Type B pancreatic cell (in vitro differentiated cells): ENCODE measurements at places on chromosomes 16 and 17. TPM values are rescaled to one million over a fixed set of nuclear protein-coding genes. Genes with fewer than 3 reads are reported as not detected.

DNA sequence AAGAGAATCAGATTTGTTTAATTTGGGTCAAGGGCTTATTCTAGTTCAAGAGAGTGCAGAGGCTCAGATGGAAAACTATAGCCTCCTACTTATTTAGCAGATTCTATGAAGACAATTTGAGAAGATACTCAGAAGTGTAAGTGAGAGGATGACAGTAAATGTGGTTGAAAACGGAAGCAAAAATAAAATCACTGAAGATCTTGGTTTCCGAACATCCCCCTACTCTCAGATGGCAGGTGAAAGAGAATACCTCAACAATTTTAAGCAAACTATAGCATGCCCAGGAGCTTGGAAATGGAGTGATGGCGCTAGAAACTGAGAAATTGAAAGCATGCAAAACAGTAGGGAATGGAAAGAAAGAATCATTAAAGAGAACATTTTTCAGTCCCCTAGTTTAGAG lies 705.5 kb upstream of the CDH8 start:
- DNase-seq, result no peak

DNA sequence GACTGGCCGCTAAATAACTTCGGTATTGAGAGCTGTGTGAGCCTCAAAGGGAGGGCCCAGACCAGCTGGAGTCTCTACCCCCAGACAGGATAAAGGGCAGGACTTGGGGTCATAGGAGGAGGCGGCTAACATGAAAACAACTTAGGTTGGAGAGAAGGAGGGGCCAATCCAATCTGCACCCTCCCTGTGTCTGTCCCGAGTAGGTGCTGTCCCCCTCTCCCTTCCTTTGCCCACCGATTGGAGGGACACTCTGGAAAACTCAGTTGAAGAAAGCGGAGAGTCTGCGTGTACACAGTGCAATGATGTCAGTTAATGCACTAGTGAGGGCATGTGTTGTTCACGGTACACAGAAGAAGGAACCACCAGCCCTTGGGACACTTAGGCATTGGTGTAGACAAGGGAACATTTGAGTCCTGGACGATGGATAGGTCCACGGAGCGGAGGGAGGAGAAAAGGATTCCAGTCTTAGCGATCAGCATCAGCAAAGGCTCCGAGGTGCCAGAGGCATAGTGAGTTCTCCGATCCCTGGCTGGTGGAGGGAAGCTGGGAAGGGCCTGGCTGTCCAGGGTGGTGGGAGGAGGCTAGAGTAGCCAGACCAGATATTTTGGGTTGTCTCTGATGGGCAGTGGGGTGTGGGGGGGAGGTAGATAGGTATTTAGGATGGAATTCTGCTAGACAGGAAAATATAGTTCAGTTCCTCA lies 761 bp downstream of the NOL3 start:
- no peak for DNase-seq

GRCh38 chr16:20868890-20869289 lies 31.3 kb downstream of the DCUN1D3 start:
- no peak for DNase-seq

DNA sequence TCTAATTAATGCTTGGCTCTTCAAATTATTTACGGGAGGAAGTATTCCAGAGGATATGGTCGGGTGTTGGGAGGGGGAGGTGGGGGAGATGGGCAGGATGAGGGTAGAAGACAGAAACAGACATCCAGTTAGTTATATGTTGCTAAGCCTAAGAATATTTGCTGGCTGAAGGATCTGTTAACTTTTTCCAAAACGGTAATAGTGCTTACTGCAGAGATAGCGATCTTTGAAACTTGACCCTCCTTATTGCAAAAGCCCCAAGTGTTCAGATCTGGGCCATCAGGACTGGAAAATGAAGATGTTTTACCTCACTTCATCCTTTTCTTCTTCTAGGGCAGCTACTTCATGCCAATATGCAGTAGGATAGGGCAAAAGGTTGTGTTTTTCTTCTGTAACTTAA lies 27.0 kb upstream of the MMD start:
- no peak for DNase-seq

GRCh38 chr16:177394-177822 lies 928 bp downstream of the HBA1 start:
- DNase-seq, result no peak

- DNase-seq, result no peak
Measured at GRCh38 chr17:2398655-2399571, 1.9 kb downstream of the MNT start.

GRCh38 chr17:72191921-72192799 lies 71.3 kb downstream of the SOX9 start:
- DNase-seq, result no peak

DNA sequence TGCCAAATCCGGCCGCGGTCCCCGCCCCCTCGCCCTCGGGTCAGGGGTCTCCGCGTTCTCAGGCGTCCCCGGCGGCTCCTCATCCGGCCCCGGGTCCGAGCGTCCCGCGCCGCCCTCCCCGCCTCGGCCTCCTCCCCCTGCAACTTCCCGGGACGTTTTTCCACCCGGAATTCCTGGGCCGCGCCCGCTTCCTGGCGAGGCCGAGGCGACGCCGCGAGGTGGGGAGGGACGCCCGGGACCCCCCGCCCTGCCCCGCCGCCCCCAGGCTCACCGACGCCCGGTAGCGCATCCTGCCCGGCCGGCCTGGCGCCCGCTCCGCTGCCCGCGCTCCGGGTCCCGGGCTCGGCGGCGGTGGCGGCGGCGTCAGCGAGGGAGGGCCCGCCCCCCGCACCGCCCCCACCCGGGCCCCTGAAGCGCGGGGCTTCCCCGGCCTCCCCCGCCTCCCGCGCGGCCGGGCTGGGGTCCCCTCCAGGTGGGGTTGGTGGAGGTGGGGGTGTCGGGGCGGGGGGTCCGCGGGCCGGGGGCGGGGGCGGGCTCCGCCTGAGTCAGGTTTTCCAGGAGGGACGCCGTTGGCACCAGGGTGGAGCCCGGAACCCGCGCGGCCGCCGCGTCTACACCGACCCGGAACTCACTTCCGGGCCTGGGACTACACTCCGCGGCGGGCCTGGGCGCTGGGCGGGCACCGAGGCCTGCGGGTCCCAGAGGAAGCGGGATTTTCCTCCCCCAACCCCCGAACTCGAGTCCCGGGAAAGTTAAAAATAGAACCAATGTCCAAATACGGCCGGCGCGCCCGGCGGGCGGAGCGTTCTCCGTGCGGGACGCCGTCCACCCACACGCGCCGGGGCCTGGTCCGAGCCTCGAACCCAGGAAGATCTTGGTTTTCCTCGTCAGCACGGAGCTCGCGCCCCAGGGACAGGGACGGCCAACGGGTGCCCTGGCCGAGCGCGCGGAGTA lies 6.8 kb downstream of the MYO1C start:
- no peak for DNase-seq

GRCh38 chr17:57622683-57623433 lies 122.2 kb downstream of the CCDC182 start:
- DNase-seq, result no peak

GRCh38 chr16:22764662-22765327 lies 49.2 kb upstream of the HS3ST2 start:
- DNase-seq, result no peak

DNA sequence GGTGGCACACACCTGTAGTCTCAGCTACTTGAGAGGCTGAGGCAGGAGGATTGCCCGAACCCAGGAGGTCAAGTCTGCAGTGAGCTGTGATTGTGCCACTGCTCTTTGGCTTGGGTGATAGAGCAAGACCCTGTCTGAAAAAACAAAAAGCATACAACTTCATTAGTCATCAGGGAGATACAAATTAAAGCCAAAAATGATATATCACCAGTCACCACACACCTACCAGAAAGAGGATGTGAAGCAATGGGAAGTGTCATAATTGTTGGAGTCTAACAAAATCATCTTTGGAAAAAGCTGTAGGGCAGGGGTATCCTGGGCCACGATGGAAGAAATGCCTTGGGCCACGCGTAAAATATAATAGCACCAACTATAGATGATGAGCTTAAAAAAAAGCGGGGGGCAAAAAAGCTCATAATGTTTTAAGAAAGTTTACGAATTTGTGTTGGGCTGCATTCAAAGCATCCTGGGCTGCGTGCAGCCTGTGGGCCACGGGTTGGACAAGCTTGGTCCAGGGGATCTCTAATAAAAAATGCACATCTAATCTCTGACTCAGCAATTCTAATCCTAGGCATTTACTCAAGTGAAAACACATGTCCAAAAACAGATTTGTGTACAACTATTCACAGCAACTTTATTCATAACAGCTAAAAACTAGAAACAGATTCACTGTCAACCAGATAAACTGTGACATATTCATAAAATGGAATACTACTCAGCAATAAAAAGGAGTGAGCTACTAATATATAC lies 65.9 kb downstream of the HIC1 start:
- no peak for DNase-seq

- DNase-seq, result no peak
Measured at GRCh38 chr16:81143921-81144471, 47.8 kb upstream of the GCSH start.

DNA sequence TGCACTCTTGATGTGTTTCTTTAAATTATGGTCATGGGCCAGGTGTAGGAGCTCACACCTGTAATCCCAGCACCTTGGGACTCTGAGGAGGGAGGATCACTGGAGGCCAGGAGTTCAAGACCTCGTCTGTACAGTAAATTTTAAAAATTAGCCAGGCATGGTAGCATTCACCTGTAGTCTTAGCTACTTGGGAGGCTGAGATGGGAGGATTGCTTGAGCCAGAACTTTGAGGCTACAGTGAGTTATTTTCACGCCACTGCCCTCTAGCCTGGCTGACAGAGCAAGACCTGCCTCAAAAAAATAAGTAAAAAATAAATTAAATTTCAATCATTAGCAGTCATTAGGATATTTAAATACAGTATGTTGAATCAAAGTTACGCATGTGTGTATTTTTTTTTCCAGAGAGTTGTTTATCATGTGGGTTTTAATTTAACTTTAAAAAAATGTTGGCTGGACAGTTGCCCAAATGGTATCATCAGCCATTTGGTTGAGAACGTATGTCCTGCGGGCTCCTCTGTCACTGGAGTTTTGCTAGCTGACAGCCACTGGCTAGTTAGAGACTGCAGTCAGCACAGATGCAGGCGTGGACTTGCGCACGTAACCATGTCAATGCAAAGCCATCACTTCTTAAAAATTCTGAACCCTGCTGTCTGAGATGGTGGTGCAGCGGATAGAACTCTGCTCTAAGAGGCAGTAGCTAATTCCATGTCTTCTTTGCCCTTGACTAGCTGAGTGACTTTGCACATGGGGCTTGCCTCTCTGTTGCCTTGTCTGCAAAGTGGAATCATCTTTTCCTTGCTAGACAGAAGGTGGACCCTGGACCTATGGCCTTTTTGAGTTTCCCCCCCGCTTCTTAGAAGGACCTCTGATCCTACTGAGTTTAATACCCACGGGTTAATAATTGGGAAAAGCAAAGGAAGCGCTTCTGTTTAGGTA lies 40.0 kb downstream of the MAPT start:
- DNase-seq, result no peak

- no peak for DNase-seq
Measured at GRCh38 chr16:22664132-22664531, 149.8 kb upstream of the HS3ST2 start.

- DNase-seq, result no peak
Measured at GRCh38 chr16:10731790-10732189, 11.9 kb upstream of the NUBP1 start.

GRCh38 chr16:24975428-24975889 lies 39.7 kb downstream of the ARHGAP17 start:
- no peak for DNase-seq

DNA sequence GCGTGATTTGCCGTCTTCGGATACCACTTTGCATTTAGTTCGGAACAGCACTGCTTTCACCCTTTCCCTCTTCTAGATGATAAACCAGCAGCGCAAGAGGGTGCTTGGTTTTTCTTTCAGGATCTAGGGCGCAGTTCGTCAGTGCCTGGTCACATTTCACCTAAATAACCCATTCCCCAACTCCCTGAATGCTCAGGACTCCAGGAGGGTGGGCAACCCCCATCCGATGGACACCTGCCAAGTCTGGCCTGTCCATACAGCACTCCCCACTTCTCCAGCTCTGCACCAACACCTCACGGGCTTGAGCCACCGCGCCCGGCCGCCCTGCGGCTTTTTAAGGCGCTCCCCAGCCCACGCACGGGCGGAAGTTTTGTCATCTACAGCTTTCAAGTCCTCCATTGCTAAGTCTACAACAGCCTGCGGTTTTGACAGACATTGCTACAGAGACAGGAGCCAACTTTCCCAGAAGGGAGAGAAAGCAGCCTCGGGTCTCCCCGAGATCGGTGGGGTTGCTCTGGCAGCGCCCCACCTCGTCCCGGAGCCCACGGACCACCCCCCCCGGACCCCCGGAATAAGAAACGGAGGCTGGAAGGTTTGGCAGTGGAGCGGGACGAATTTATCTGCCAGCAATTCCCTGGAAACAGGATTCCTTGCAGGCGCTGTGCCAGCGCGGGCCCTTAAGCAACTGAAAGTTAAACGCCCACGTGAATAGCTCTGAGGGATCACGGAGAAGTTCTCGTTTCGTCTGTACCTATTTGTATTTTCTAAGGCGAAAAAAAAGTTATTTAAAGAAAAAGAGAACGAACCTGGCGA lies 38.6 kb upstream of the SLFN13 start:
- DNase-seq, result no peak

GRCh38 chr16:9665851-9666271 lies 516.4 kb downstream of the GRIN2A start:
- no peak for DNase-seq

DNA sequence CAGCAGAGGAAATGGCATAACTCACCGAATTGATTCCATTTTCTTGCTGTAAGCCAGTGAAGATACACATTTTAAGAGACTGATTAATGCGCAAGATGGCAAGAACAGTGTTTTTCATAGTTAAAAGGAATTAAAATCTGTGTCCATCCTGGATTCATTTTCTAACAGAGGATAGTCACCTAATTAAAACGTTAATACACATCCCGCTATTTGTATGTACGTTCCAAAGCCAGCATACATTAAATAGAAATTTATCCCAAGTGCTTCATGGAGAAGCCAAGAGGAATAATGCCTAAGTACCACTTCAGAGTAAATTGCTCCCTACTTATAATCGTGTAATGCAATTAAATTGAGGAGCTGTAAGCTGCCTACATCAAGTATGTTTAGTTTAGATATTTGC lies 49.9 kb downstream of the RBFOX1 start:
- no peak for DNase-seq

PDE6G gene
- 0.97 TPM in 1 of 2 replicates, not detected in the other for total RNA-seq

ZFHX3 gene
- 47.4 and 48.5 TPM in 2 replicates for total RNA-seq

SDK2 gene
- total RNA-seq, result 4.6 and 47.3 TPM in 2 replicates

PIRT gene
- total RNA-seq, result 0.34 and 0.38 TPM in 2 replicates

RPGRIP1L gene
- total RNA-seq, result 12.0 and 21.4 TPM in 2 replicates

RHBDL1 gene
- 2.2 and 2.7 TPM in 2 replicates for total RNA-seq

C16orf74 gene
- 3.1 and 4.9 TPM in 2 replicates for total RNA-seq

NTN1 gene
- 10.7 and 17.4 TPM in 2 replicates for total RNA-seq

SHISA9 gene
- total RNA-seq, result 5.3 and 6.3 TPM in 2 replicates
